ENCODE measurements at places on chromosomes 13 and 19. TPM values are rescaled to one million over a fixed set of nuclear protein-coding genes. Genes with fewer than 3 reads are reported as not detected.

The KLK13 gene
- not detected for polyA plus RNA-seq

The ZNF575 gene
- 0.09 TPM for polyA plus RNA-seq

The FCGBP gene
- polyA plus RNA-seq: not detected

The MAB21L1 gene
- 65.6 TPM for polyA plus RNA-seq

The BSG gene
- polyA plus RNA-seq: 579 TPM

The FOXO1 gene
- 5.3 TPM for polyA plus RNA-seq

The SULT2B1 gene
- not detected for polyA plus RNA-seq

The LILRB5 gene
- polyA plus RNA-seq: not detected

The TARM1 gene
- polyA plus RNA-seq: not detected

The NLRP5 gene
- not detected for polyA plus RNA-seq

All from BJ (cell line).